ENCODE measurements at places on chromosomes 4 and X.

DNA sequence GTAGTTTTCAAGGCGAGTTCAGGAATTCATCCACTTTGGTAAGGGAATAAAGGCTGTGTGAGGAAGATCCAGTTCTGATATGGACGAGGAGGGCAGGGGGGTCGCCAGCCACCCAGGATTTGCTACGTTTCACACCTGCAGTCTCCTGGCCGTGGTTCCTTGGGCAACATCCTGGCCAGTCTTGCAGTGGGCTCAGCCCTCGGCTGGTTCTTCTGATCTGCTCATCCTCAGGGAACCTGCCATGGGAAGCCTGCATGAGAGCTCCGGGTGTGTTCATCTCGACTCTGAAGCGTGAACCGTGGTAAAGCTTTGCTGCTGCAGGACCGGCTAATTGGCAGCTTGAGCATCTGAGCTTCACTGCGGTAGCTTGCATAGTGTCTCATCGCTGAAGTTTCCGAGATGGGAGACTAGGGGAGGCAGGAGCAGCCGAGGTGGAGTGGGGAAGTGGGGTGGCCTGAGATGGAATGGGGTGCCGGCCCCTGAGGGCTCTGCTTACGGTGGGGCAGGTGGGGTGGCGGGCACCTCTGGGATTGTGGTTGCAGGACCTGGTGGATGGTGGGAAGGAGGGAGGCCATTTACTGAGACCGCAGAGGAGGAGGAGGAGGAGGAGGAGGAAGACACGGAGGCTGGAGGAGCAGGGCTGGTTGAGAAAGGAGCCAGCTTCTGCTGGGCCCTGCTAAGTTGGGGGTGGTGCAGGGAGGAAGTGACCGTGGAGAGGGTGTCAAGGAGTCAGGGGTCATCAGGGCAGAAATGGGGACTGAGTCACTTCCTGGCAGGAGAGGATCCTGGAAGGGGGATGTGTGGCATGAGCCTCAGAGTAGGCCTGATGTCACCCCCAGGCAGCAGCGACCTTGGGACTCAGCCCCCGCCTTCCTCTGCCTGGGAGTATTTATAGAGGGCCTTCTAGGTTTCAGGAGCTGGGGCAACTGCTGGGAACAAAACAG is 213.1 kb upstream of the PSAPL1 start:
- DNase-seq, result no peak

- DNase-seq, result no peak
These were observed 1.5 kb downstream of the TMEM156 start for GRCh38 chr4:39030725-39031124.

DNA sequence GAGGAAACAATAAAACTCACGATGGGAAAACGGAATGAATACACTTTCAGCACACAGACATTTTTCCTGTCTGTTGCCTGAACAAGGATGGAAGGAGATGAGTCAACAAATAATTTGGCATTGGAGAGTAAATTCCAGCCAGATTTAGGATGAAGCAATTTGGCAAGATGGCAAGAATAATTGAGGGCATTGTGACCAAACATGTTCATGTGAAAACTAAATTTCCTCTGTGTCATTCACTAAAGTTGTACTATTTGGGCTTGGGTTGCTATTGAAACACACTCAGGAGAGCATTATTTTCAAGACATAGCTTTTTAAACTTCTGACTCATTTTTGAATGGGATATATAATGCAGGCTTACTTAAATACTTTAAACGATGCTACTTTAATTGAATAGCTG is 1614.4 kb downstream of the PCDH19 start:
- no peak for DNase-seq

GRCh38 chr4:90159193-90159592 is 32.0 kb downstream of the CCSER1 start:
- no peak for DNase-seq

All from left hindlimb (tissue), 1 donor.